ENCODE measurements at places on chromosomes 16 and 17.

DNA sequence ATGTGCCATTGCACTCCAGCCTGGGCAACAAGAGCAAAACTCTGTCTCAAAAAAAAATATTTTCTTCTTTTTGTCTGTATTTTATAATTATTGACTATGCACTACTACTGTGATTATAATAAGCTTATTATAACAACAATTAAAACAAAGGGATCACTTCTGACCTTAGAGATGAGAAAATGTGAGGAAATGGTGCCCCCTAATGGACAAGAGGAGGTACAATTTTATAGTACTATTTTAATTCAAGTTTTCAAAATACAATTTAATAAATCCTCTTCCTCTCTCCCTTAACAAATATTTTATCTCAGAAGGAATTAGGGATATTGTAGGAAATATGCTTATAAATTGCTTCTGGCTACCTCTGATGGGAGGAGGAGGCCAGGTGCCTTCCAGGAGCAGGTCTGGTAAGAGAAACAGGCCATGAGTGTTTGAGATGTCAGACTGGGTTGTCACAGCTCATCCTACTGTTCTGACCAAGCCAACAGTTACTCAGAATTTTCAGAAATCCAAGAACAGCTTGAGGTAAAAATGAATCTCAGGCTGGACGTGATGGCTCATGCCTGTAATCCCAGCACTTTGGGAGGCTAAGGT, 14.0 kb downstream of the VPS53 start:
- no peak for DNase-seq

GRCh38 chr16:50999181-50999580, 151.9 kb downstream of the SALL1 start:
- DNase-seq = no peak

DNA sequence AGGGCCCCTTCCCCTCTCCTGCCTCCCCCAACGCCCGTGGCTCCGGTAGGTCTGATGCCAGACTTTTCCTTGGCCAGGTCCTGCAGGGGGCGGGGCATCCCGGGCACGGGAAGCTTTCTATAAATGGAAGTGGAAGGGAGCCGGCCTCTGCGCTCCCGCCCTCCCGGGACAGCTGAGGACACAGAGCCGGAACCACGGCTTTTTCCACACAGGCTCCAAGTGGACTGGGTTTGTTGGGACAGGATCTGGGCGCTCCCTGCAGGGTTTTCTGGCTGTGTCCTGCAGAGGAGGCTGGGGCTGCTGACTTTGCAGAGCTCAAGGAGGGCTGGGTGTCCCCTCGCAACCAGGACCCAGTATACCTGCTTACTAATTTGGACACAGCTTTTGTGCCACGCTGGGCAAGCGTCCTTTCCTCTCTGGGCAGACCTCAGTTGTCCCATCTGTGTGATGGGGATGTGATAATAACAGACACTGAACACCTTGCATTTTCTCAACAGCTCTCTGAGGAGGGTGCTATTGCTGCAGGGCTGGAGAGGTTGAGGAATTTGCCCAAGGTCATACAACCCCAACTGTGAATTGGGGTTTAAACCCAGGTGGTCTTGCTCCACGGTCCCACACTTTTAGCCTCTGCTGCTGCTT, 1.8 kb downstream of the TNS4 start:
- peak; percentile 15 for DNase-seq

- DNase-seq = no peak
Measured at GRCh38 chr17:288802-289356, 63.7 kb downstream of the RPH3AL start.

DNA sequence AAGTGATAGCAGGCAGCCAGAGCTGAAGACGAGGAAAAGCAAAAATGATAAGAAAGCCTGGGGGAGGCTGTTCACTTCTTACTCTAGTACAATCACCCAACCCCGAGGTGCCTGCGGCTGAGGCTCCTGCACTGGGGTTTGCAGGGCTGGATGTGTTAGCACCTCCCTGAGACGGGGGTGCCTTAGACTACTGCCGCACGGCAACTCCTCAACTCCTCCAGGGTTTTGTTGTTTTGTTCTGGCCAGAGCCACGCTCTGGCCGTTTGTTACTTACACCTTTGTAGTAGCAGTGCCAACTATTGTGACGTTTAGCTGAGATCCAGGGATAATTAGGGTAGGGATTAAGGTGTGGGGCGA, 51.5 kb downstream of the LDHD start:
- DNase-seq = no peak

GRCh38 chr16:70715055-70715858, 29.4 kb upstream of the MTSS2 start:
- no peak for DNase-seq

DNA sequence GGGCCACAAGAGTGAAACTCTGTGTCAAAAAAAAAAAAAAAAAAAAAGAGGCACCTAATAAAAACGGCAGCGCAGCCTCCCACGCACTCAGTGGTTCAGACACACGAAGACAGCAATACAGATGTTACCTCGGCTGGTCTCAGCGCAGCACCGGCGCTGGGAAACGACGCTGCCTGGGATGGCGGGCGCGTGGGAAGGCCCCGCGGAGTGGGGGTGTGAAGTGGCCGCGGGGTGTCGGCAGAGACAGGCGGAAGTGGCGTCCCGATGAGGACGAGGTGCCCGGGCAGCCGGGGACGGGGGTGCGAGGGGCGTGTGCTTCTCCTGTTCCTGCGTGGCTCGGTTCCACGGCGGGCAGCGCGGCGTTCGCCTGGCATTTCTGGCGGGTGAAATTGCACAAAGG, 179.4 kb downstream of the BANP start:
- DNase-seq = no peak

DNA sequence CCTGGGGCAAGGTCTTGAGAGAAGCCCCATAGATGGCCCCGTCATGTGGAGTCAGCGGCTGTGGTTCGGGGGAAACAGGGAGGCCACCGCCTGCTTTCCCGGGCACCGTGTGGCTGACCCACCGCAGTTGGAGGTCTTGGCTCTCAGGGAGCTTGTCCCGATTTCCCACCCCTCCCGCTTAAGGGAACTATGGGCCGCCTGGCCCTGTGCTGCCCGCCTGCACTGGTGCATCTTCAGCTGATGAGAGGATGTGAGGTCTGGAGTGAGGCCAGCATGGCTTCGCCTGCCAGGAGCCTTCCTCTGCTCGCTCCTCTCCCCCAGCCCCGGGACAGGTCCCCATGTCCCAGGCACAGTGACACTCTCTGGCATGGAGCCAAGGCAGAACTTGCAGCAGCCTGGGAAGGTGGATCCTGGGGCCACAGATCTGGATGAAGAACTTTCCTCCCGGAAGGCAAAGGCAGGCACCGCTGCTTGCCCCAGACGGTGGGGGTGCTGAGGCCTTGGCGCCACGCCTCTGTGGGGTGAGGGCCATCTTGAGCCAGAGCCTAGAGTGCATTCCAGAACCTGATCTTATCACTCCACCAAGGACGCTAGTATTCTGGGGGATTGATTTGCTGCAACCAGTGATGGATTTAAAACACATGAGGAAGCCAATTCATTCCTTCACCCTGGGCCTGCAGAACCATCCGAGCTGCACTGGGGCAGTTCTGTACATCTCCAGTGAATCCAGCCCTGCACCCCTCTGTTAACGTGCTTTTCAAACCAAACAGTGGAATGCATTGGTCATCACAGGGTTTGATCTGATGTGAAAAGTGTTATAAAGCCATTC, 178.6 kb upstream of the TNRC6C start:
- no peak for DNase-seq
